ENCODE measurements at places on chromosomes 5 and 9.

- no peak for DNase-seq
These were observed 13.5 kb upstream of the B4GALT1 start for GRCh38 chr9:33180526-33181184.

DNA sequence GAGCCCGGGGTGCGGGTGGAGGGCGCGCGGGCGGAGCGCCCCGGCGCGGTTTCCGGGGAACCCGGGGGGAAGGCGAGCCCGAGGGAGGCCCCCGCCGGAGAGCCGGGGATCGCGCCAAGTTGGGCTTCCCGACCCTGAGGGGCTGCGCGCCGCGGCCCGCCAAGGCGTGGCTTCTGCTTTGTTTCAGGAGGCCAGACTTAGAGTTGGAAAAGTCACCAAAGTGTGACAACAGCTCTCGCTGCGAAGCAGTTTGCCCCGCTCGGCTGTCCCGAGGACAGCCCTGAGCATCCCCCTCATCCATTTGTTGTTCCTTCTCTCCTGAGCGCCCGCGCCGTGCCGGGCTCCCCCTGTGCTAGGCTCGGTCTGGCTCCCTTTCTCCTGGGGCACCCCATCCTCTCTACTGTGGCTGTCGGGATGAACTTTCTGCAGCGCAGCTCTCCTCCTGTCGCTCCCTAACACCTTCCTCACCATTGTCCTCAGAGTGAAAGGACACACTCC, 410 bp downstream of the GLIPR2 start:
- DNase-seq = no peak

- DNase-seq = no peak
These were observed 12.3 kb downstream of the TLE4 start for GRCh38 chr9:79583952-79584654.

- DNase-seq = no peak
These were observed 17.9 kb downstream of the FRMD3 start for GRCh38 chr9:83520292-83520691.

GRCh38 chr5:53877243-53877642, 316.8 kb downstream of the NDUFS4 start:
- DNase-seq = no peak

GRCh38 chr5:137737349-137738131, 1.7 kb upstream of the KLHL3 start:
- no peak for DNase-seq

- no peak for DNase-seq
These were observed 29.6 kb upstream of the UGCG start for GRCh38 chr9:111866976-111867375.

GRCh38 chr9:107127608-107128007, 155.5 kb upstream of the RAD23B start:
- DNase-seq = no peak

- DNase-seq = peak; percentile 94
These were observed 112.5 kb downstream of the MPDZ start for GRCh38 chr9:13166996-13167395.

GRCh38 chr5:55524816-55525215, 9.9 kb downstream of the PLPP1 start:
- DNase-seq = no peak

DNA sequence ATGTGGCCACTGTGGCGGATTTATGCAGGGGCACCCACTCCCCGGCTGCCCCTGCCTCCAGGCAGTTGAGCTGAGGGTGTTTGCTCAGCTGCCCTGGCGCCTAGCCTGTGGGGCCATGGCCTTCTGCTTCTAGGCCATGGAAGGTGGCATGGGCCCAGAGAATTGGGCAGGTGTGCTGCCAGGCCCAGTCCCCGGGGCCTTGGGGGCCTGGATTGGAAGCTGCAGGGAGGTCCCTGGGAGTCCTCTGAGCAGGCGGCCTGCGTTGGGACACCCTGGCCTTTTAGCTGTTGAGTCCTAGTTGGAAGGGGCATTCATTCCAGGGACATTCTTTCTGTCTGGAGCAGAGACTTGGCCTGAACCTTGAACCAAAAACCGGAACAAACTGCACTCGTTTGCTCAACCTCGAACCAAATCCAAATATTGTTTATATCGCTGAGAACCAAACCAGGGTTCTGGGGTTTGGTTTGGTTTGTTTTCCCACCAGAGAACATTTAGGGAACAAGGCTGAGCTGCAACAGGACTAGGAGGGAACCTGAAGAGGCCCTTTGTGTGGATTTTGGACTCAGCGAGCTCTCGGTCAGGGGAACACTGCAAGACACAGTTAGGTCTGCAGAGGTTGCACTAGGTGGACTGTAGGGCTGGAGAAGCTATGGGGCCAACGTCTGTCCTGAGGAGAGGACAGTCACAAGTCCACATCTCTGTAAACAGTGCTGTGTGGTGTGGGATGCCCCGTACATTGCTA, 116.8 kb downstream of the BOD1 start:
- no peak for DNase-seq

DNA sequence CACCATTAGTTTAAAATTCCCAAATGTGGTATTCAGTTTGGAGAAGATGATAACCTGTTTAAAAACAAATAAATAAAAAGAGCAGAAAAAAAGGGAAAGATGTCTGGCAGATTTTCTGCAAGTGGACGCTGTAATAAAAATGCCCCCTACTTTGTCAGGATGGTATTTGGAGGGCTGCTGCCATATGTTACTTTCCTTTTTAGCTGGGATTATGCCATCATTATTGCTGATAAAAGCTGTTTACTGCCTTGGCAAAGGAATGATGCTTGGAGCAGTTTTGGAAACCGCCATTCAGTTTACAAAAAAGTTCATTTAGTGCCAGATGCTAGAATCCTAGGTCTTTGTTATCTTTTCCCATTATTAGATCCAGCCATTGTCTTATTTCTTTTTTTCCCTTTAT, 104.8 kb downstream of the PBX3 start:
- DNase-seq = no peak

DNA sequence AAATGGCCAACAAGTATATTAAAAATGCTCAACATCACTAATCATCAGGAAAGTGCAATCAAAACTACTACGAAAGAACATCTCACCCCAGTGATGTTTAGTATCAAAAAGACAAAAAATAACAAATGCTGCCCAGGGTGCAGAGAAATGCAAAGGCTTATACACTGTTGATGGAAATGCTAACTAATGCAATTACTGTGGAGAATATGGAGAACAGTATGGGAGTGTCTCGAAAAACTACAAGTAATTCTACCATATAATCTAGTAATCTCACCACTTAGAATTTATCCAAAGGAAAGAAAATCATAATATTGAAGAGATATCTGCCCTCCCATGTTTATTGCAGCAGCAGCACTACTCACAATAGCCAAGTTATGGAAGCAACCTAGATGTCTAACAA, 246.5 kb upstream of the VLDLR start:
- no peak for DNase-seq

DNA sequence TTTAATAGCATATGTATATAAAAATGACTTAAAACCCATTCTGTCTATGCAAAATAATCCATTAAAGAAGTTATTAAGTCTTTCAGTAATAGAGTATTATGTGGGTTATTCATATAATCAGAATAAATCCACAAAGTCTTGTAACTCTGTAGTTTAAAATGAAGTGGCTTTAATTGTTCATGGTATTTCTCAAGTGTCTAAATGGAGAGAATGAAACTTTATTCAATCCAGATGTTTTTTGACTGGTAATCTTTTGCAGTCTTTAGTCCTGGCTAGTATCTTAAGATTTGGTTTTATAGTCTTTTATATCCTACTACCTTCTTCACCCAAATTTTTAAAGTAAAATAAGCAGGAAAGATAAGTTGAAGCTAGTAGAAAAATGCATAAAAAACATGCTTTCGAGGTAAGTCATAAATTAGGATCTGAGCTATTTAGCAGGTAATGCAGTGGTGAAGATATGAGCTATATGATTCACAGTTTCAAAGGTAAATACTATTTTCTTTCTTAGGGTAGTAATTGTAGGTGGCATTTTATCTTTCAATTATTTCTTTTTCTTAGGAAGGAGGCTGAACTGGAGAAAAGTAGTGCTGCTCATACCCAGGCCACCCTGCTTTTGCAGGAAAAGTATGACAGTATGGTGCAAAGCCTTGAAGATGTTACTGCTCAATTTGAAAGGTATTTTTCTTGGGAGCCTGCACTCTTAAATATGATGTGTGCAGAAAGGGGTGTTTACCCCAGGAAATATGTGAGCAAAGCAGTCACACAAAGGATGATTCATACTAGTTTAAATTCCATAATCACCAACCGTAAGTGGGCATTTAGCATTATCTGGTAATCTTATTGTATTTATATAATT, 17.9 kb downstream of the HMMR start:
- DNase-seq = no peak

- DNase-seq = no peak
These were observed 1019.0 kb downstream of the NR2F1-AS1 start for GRCh38 chr5:92562065-92562464.

- no peak for DNase-seq
These were observed 41.7 kb upstream of the CLK4 start for GRCh38 chr5:178668579-178668978.

GRCh38 chr5:32044434-32044833, 129.7 kb downstream of the GOLPH3 start:
- no peak for DNase-seq

DNA sequence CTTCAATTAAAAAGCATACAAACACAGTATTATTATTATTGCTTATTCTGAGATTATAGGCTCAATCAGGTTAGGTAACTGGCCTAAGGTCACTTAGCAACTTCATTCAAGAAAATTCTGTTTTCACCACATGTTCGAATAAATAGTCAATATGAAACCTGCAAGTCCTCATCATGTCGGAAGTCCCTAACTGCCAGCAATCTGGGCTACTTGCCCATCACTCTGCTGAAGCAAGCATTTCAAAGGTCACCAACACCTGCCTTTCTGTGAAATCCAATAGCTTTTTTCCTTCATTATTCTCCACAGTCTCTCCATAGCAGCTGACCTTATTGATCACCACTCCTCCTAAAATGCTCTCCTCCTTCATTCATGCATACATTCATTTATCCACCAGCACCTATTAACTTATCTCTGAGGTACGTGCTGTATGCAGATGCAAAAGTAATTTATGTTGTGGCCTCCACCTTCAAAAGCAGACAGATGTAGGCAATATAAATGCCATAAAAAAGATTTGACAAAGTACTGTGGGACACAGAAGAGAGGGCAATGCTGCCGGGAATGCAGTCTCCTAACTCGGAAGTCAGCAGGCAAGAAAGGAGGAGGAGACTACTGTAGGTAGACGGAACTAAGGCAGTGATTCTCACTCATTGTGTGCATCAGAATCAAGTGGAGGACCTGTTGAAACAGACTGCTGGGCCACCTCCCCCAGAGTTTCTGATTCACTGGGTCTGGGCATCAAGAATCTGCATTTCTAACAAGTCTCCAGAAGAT, 310.9 kb downstream of the BNC2 start:
- peak; percentile 74 for DNase-seq

GRCh38 chr5:81125959-81126358, 107.2 kb upstream of the CKMT2 start:
- DNase-seq = no peak

DNA sequence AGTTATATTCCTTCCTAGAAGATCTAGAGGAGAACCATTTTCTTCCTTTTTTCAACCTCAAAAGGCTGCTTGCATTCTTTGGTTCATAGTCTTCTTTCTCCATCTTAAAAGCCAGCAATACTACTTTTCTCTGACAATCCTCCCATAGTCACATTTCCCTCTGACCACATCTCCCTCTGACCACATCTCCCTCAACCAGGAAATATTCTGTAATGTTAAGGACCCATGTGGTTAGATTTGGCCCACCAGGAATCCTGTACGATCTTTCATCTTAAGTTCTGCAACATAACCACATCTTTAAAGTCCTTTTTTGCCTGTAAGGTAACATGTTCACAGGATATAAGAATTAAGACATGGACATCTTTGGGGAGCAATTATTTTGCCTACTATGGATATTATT, 179.4 kb upstream of the SPEF2 start:
- no peak for DNase-seq

DNA sequence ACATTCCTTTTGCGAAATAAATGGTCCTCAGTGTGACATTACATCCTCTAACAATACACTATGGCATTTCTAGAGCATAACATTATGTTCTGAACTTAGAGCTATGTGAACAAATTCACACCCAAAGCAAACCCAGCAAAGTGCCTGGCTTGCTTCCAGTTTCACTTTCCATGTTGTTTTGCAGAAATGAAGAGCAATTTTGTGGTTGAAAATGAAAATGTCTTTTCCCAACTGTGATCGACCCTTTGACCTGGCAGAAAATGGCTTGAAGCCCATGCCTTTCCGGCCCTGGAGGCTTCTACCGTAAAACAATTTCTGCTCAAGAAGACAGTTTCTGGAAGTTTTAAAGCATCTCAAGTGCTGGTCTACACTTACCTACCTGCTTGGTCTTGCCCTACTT, 344.7 kb upstream of the RGMB start:
- DNase-seq = no peak

DNA sequence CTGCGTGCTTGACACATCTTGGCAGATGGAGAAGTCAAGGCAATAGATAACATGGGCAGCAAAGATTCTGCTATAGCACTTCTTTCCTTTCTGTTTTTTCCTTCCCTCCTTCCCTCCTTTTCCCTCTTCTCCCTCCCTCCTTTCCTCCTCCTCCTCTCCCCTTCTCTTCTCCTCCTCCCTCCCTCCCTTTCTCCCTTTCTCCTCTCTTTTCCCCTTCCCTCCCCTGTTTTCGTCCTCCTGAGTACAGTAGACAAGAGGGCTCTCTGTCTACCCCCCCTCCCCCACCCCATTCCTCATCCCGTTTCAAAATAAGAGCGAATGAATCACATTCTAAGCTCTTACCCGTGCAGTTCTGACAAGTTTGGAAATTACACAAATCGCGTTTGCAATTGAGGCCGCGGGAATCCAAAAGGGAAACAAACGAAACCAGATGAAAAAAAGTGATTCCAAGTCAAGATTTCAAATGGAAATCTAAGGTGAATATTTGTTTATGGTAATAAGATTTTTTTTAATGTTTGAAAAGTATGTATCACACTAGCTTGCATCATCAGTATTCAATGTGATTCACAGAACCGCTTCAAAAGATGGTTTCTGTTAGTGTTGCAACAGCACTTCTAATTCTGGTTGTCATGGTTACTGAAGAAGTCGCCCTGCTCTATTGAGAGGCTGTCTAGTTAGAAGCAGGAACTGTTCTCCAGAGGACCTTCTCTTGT, 1.3 kb downstream of the NIM1K start:
- peak; percentile 70 for DNase-seq

GRCh38 chr5:135826994-135827671, 7.3 kb upstream of the SLC25A48 start:
- DNase-seq = no peak

DNA sequence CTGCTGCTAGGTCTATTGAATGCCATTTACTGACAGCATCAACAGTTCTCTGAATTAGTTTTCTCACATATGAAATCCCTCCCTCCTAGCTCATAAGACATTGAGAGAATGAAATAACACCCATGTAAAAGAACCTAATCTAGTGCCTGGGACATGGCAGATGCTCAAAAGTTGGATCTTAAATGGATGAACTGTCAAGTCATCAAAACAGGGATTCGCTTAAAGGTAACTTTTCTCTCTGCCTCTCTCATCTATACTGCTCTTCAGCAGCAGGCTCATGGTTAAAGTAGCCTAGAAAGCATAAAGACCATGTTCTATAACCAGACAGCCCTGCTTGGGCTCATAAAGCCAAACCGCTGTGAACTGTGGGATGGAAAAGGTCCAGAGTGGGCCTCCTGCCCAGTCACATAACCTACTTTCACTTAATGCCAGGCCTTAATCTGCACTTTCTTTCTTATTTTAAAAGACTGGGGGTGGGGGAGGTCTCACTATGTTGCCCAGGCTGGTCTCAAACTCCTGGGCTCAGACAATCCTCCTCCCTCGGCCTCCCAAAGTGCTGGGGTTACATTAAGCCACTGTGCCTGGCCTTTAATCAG, 3.7 kb downstream of the TMEM245 start:
- no peak for DNase-seq

All from NCI-H1105 treated with DMSO at 0.1 percent for 48 hours (cell line).